ENCODE measurements at places on chromosomes 6 and 20.

GRCh38 chr6:16533210-16533609 is 228.1 kb downstream of the ATXN1 start:
- DNase-seq = no peak

- DNase-seq = no peak
Measured at GRCh38 chr6:74044417-74045096, 348.6 kb downstream of the CD109 start.

DNA sequence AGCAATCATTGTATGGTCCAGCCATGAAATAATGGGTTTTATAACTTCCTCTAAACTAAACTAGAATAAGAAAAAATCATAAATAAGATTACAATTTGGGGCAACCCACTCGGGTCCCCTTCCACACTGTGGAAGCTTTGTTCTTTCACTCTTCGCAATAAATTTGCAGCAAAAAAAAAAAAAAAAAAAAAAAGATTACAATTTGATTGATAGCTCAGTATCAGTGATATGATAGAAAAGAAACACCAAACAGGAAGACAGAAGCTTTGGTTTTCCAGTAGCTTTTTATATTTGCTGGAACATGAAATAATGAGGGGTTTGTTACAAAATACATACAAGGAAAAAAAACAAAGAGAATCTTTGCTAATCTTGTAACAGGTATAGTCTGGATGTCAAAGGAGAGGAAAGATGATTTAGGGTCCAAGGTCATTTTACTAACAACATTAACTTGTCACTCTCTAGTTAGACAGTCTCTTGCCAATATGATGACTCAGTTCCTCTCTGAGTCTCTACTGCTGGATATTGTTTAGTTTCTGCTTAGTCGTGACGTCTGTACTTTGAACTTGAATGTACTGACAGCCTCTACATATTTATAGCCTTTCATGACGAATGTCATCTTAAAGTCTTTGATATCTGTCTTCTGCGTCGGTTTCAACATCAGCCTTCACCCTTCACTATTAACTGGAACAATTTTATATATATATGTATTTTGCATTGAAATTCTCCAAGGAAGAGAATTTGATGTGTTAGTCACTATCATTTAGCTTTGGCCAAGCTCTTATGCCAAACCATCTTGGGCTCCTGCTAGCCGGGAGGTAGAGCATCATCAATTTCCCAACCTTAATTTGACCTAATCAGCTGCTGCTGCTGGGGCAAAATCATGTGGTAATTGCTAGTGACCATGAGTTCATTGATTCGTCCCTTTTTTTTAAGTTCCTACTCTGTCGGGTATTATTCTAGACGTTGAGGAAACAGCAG is 213.1 kb upstream of the STXBP5 start:
- DNase-seq = no peak

DNA sequence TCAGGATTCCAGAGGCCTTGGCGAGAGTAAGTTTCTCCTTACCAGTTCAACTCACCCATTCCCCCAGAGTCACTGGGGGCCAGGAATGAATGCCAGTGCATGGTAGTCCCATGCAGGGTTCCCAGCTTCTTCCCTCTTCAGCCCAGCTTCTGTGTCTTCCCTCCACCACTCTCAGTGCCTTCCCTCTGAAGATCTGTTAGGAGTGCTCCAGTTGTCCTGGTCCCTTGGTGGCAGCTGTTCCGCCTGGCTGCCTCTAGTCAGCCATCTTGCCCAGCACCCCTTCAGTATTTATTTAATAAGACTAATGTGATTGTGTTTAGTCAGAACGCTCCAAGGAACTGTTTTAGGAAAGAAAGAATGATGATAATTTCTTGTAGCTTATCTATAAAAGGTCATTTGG is 23.1 kb downstream of the FIG4 start:
- DNase-seq = no peak

GRCh38 chr6:22828179-22829062 is 259.1 kb downstream of the HDGFL1 start:
- DNase-seq = no peak

GRCh38 chr6:106099235-106099537 is 13.1 kb downstream of the PRDM1 start:
- no peak for DNase-seq

DNA sequence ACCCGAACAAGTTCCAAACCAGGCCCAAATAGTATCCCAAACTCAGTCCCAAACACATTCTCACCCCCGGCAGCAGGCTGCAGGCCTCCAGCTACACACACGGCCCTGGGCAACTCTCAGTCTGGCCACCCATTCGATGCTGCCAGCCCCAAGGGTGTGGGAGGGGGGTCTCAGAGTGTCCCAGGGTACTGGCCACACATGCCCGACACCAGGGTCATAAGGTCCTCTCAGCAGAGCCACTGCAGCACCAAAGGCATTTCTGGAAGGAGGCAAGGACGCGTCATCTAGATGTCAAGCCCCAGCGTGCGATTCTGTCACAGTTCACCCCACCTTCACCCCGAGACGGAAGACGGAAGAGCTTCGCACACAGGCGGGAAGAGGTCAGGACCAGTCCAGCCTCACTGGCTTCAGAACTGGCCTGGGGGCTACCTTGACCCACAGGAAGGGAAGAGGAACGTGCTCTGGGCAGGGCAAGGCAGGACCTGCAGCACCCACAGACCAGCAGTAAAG is 9.5 kb downstream of the MYL9 start:
- DNase-seq = no peak

DNA sequence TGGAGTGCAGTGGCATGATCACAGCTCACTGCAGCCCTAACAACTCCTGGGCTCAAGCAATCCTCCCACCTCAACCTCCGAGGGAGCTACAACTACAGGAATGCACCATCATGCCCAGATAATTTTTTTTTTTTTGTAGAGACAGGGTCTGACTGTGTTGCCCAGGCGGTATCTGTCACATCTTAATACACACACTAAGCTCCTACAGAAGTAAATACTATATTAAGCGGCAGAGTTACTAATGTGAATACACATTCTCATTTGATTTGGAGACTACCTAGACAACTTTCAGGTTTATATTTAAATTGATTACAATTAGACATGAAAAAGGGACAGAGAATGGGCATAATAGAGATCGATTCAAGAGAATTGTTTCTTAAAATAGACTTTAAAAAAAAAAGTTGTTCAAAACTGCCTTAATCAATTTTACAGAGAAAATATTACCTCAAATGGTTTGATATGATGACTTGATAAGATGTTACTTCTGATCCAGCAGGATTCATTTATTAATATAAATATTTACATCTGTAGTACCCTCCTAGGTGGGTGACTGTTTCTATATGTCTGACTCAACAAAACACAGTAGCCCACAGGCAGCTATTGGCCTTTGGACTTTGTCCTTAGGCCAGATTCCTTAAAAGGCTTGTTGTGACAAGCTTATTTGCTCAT is 7.1 kb upstream of the LOC128125822 start:
- no peak for DNase-seq

DNA sequence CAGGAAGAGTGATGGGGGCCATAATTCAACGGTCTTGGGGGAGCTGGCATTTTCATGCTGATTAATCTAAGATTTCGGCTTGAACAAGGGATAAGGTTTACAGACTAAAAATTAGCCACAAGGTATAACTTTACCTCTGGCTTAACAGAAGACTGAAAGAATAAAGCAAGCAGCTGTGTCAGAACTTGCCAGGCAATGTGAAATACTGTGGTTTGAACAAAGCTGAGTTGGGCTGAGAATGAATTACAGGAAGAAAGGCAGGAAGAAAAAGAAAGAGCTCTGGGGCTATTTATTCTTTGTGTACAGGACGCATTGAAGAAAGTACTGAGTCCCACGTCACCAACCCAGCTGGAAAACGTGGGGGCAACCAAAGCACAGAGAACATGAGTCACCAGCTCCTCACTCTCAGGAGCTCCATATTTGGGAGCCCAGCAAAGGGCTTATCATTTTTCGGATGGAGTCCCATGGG is 121.5 kb upstream of the NEDD9 start:
- no peak for DNase-seq

- DNase-seq = no peak
Measured at GRCh38 chr20:42938441-42939205, 251.1 kb downstream of the PTPRT start.

DNA sequence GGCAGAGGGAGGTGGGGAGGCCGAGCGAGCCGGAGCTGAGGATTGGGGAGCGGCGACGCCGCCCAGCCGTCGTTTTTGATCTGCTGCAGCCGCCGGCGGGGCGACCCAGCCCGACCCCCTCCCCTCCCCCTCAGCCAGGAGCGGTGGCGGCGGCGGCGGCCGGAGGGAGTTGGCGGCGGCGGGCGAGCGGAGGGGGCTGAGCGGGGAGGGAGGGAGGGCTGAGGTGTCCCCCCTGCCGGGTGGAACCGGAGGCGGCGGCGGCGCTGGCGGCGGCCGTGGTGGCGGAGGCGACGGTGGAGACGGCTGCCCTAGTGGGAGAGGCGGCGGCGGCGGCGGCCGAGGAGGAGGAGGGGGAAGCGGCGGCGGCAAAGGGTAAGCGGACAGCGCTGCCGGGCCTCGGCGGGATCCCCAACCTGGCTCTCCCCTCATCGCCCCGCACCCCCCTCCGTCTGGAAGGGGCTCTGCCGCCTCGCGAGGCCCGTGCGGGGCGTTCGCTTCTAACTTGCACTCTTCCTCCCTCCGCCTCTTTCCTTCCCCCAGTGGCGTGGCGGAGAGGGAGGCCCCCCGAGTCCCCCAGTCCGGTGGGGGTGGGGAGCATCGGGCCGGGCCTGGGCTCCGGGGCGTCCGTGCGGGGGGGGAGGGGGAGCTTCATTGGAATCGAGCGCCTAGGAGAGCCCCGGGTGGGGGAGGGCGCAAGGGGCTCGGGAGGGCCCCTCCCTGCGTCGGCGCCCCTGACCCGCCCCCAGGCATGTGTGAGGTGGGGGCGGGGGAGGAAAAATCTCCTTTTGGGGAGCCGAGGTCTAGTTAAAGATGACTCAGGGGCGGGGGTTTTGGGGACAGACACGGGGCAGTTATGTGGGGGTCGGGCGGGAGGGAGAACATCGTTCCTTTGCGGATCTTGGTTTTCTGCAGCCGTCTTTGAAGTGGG is at the start of gene TAB2:
TSS of gene TAB2 (plus strand) at position 69 of the 928 bp plus-strand sequence. CDS start 52,286 bp downstream, outside the sequence.
- DNase-seq = no peak

DNA sequence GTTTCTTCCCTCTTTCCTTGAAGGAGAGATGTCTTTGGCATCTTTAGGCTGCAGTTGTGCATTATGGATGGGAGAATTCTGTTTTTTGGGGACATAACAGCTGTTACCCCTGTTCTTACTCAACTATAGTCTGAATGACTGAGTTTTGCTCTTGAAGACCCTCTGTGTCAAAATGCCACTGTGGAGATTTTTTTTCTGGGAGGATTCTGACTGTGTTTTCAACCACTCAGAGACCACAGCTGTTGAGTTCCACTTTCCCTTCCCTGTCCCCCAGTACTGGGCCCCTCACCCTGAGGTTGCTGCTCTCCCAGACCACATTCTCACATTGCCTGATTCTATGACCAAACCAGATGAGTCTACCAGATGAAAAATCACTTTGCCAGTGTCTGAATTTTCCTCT is 48.1 kb downstream of the NKX2-2 start:
- no peak for DNase-seq

DNA sequence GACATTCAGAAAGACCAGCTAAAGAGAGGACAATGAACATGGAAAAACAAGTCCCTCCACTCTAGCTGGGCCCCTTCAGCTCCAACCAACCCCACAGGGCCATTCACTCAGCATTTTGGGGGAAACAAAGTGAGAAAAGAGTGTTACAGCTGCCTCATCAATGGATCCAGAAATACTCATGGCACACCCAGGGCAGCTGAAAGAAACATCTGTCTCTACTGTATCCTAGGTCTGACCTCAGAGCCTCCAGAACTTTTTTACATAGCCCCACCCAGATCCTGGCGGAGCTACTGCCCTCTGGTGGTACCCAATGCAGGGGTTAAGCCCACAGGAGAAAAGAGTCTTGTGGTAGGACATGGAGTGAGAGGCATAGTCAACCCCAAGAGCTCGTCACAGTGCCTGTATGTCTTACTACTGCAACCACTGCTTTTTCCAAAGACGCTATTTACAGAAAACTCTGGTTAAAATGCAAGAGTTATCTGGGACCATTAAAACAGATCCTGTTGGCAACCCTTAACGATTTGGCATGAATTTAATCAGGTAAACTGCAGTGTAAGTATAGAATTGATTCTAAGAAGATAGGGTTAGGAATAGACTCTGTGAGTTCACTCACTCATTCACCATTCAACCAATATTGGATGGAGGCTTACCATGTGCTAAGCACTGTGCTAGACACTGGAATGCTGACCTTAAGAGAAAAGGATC is 37.4 kb upstream of the FAM83C start:
- DNase-seq = no peak

- no peak for DNase-seq
Measured at GRCh38 chr6:82909551-82909950, 156.1 kb downstream of the UBE3D start.

DNA sequence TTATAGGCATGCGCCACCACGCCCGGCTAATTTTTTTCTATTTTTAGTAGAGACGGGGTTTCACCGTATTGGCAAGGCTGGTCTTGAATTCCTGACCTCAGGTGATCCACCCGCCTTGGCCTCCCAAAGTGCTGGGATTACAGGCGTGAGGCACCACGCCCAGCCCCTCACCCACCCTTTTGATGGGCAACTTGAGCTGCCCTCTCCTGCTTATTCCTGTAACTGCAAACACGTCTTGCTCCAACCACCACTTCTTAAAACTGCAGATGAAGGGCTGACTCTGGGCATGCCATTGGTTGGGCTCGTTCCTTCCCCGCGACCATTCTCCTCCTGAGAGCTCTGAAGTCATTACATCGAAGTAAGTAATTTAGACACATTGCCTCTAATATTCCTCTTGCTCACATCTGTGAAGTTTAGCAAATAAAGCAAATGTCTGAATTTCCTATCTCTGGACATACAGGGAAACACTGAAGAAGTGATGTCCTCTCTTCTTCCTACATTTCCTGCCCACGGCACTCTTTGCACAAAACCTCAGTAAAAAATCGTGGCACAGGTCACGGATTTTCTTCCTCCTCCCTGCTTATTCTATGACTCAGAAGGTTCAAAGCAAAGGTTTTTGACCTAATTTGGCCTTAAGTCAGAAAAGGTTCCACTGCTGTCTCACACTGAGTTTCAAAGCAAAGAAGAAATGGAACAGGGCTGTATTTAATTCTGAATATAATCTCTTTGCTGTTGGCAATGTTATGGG is 117.5 kb downstream of the GMPR start:
- no peak for DNase-seq

DNA sequence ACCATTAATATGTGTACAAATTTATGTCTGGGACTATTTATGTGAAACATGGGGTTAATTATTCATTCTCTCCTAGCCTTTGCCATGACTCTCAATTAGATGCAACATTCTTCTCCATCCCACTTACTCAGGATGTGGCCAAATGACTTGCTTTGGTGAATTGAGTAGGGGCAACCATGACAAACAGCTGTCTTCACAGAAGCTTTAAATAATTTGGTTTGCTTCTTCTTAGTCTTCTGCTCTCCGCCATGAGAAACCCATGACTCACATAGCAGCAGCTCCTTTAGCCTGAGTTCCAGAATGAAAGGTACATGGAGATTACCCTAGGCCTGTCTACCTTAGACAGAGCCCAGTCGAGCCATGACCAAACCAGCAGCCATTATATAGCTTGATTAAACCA is 74.7 kb downstream of the FRK start:
- DNase-seq = no peak

Data from esophagus squamous epithelium (tissue), 5 donors.